Inflammatory macrophage treated with lipopolysaccharide for 4 hours (primary cell): ENCODE measurements at places on chromosomes 16 and 17.
A peak's percentile ranks its signal among the peaks of the same experiment; 100 is the strongest.

- no peak for DNase-seq
Observed at GRCh38 chr16:53041320-53042051, 11.2 kb downstream of the CHD9NB start.

- DNase-seq, result no peak
Observed at GRCh38 chr16:15509051-15509592, 74.7 kb downstream of the BMERB1 start.

DNA sequence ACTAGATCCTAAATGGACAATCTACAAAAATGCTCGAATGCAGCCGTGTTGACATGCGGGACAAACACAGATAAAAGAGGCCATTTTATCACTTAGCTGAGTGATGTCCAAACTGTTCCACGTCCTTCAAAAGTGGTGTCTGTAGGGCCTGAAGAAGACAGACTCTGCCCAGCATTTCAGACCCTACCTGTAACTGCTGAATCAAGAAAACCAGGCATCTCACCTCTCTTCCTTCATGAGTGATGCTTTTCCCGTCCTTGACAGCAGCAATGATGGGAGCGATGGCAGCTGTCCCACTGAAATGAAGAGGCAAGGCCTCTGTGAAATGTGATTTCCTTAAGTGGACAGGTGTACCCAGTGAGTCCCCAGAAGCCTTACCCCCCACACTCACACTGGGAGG, 12.3 kb downstream of the ELAC2 start:
- no peak for DNase-seq

GRCh38 chr17:55210292-55210691, 54.5 kb upstream of the HLF start:
- no peak for DNase-seq

GRCh38 chr17:80712089-80712488, 167.5 kb downstream of the RPTOR start:
- no peak for DNase-seq

DNA sequence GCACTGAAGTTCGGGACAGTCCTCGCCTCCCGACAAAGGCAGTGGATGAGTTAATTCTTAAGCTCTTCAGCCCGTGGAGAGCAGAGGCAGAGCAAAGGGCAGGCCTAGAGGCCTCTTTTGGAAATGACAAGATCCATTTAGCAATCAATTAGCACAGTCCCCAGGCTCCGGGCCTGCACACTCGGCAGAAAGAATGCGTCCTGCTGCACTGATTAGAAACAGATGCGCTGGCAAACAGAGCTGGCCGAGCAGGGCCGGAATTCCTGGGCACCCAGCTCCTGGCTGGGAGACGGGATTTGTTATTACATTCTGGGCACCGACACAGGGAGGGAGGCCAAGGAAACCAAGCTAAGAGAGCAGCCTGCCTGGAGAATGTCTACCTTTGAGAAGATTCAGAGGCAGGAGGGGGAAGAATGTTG, 162.9 kb downstream of the COPRS start:
- no peak for DNase-seq

GRCh38 chr16:77652399-77652798, 69.9 kb upstream of the NUDT7 start:
- no peak for DNase-seq

DNA sequence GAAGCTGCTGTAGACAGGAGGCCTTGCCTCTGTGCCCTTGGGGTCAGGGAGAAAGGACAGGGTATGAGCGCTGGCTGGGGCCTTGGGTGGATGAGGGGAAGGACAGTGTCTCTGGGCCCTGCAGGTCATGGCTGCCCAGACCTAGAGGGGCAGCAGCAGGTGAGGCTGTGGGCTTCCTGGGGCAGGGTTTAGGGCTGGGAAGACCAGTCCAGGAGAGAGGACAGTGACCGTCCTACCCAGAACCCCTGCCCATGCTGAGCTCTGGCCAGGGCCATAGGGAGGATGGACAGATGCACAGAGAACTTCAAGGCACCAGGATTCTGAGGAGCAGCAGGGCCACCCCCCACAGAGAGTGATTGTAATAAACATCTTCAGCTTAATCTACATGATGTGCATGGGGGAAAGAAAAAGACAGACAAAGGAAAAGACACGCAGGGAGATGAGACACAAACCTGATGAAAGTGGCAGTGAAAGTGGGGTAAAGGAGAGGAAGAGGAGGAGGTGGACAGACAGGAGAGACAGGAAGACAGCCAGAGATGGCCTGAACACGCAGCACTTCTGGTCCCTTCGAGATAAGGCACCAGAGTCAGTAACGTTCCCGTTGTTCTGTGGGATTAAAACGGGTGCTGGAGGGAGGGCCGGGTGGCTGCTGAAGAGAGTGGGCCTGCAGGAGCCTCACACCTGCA, 17.5 kb downstream of the FLOT2 start:
- DNase-seq, result no peak

GRCh38 chr17:79960788-79961522, 74.7 kb downstream of the TBC1D16 start:
- DNase-seq, result no peak

DNA sequence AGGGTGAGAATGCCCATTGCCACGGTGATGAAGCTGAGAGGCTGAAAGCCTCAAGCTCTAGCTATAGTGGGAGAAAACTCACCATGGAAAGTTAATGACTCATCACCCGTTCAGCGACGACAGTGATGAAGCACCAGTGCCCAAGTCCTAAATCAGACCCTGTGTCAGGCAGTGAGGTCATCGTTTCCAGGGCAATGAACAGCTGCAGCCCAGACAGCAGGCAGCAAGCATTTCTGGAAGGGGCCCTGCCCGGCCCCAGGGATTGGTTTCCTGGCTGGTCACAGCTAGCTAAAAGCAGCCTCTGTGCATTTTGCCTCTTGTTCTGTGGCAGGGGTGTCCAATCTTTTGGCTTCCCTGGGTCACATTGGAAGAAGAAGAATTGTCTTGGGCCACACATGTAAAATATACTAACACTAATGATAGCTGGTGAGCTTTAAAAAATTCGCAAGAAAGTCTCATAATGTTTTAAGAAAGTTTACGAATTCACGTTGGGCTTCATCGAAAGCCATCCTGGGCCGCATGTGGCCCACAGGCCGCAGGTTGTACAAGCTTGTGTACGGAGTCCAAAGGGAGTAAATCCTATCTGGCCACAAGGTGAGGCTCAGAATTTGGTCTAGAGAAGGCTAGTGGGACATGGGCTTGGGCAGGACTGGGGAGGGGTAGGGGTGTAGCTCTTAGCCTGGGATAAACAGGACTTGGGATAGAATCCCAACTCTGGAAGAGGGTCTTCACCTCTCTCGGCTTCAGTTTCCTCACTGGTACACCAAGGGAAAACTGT, 40.6 kb downstream of the MIS12 start:
- peak; percentile 66 for DNase-seq

DNA sequence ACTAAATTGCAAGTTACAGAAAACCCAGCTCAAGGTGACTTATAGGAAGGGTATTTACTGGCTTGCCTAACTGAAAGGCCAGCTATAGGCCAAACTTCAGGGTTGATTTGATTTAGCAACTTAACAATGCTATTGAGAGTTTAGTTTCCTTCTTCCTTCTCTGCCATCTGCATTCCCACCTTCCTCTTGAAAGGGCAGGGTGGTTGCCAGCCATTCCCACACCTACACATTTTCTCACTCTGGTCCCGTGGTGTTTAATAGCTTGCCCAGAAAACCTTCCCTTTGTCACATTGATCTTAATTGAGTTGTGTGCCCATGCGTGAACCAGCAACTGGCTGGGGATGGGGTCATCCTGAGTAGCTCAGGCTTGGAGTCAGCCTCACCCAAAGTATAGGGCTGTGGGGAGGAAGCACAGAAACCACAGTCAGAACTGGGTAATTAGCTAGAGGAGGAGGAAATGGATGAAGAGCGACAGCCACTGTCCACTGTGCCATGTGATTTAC, 194.7 kb downstream of the SPECC1 start:
- DNase-seq, result peak; percentile 86

- DNase-seq, result peak; percentile 50
Observed at GRCh38 chr17:49965524-49965909, 3.5 kb upstream of the DLX4 start.

DNA sequence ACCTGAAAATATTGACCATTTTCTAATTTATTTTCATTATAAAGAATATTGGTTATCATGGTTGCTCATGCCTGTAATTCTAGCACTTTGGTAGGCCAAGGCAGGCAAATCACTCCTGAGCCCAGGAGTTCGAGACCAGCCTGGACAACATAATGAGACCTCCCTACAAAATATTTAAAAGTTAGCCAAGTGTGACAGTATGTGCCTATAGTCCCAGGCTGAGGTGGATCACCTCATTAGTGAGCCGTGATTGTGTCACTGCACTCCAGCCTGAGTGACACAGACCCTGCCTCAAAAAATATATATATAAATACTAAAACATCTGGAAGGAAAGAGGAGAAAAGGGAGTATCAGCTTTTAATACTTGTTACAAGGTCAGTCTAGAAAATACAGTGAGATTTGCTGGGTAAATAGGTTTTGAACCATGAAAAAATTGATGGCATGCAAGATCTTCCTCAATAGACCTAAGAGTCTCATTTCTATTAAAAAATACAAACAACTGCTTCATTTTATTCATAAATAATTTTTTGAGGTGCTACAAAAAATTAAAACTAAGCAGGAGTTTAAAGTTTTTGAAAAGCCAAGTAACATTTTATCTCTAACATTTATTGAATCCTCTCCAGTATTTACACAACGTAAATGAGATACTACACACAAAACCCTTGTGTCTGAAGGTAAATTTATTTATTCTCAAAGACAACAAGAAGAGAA, 47.7 kb downstream of the TUBD1 start:
- peak; percentile 39 for DNase-seq

GRCh38 chr17:78645421-78646295, 68.5 kb upstream of the DNAH17 start:
- DNase-seq, result peak; percentile 99

DNA sequence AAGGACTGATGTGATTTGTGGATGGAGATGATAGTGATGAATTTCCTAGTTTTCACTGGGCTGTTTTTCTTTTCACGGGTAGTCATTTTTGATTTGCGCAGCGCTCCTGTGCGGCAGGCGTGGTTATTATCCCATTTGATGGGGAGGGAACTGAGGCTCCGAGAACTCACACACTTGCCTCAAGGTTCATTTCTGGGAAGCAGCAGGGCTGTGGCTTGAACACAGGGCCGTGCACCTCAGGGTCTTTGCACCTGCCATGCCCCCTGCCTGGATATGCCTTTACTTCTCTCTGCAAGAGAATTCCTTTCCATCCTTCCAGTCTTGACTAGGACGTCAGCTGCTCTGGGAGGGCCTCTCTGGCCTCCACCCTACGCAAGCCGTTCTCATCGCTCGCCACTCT, 16.3 kb upstream of the WFDC1 start:
- DNase-seq, result no peak

DNA sequence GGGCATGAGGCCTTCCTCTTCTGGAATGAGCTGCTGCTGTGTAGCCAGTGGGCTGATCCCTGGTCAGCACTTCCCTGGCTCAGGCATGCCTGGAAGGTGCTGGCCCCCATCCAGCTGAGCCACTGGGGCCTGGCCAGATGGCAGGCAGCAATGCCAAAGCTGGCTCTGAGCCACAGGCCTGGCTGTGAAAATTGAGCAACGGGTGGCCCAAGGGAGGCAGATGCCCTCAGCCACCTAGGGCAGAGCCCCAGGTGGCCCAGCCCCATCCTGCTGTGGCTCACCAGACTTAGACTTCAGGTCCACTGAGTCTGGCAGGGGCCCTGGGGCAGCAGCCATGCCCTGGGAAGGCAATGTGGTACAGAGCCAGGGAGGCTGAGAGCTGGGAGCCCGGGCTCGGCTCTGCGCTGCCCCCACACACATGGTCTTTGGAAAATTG, 8.5 kb upstream of the CRHR1 start:
- DNase-seq, result no peak

DNA sequence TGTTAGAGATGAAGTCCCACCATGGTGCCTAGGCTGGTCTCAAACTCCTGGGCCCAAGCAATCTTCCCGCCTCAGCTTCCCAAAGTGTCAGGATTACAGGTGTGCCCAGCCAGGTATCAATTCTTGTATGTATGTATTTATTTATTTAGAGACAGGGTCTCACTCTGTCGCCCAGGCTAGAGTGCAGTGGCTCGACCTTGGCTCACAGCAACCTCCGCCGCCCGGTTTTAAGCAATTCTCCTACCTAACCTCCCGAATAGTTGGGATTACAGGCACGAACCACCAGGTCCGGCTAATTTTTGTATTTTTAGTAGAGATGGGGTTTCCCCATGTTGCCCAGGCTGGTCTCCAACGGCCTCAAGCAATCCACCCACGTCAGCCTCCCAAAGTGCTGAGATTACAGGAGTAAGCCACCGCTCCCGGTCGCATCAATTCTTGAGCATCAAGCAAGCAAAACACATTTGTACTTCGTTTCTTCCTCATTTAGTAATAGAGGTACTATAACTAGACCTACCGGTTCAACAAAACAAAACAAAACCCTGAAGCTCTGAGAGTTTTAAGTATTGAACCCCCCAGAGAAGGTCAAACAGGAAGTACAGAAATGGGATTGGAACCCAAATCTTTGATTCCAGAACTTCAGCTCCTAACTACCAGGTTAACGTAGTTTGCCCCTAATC, 1.0 kb upstream of the ZNF500 start:
- DNase-seq, result peak; percentile 55

GRCh38 chr17:76077584-76078110, 1.3 kb upstream of the ZACN start:
- no peak for DNase-seq

DNA sequence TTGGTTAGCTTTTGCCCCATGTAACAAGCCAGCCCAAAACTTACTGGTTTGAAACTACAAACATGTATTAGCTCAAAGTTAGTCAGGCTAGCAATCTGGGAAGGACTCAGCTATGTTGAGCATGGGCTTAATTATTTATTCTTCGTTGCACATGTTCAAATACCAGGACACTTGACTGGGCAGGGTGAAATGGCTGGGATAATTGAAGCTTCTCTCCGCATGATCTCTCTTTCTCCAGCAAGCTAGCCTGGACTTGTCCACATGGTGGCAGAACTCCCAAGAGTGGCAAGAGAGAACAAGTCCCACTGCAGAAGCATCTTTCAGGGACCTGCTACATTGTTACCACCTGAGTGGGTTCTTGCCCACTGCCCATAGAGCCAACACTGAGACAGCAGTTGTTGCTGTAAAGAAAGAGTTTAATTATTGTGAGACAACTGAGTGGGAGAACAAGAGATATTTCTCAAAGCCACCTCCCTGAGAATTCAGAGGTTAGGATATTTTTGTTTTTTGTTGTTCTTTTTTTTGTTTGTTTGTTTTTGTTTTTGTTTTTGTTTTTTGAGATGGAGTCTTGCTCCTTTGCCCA, 16.8 kb upstream of the ATF7IP2 start:
- DNase-seq, result no peak

DNA sequence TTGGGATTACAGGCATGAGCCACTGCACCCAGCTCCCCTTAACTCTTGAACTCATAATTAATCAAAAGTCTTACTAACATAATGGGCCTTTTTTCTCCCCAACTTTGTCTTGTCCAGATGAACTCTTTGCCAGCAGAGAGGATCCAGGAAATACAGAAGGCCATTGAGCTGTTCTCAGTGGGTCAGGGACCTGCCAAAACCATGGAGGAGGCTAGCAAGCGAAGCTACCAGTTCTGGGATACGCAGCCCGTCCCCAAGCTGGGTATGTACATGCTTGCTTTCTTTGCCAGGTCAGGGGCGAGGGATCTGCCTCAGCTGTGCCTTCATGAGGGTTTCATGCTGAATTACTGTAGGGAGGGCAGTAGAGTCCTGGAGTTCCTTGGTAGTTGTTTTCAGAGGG, 25.3 kb downstream of the NMT1 start:
- no peak for DNase-seq

GRCh38 chr17:17153071-17153470, 53.1 kb downstream of the PLD6 start:
- DNase-seq, result no peak
